Right cardiac atrium (tissue), 5 donors: ENCODE measurements at places on chromosomes 3 and 15.
A peak's percentile ranks its signal among the peaks of the same experiment; 100 is the strongest.

GRCh38 chr3:186281176-186281575, 80.9 kb downstream of the DGKG start:
- no peak for DNase-seq

DNA sequence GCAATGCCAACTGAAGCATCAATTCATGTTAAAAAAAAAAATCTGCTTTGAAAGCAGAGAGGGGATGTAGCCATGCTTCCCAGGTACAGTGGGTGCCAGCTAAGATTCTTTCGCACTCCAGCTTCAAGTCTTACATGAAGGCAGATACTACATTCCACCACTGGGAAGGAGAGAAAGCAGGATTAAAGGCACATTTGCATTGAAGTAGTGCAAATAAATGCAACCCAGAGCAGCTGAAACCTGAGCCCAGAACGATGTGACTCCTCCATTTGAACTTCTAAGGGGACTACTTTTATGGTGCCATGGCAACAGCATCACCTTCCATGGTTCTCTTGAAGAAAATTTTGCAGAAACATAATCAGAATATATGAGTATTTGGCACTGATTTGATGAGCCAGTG, 19.1 kb upstream of the GJD2 start:
- no peak for DNase-seq

GRCh38 chr3:10822708-10823515, 6.9 kb downstream of the SLC6A11 start:
- DNase-seq, result no peak

GRCh38 chr3:123755085-123755484, 129.0 kb downstream of the MYLK start:
- no peak for DNase-seq

DNA sequence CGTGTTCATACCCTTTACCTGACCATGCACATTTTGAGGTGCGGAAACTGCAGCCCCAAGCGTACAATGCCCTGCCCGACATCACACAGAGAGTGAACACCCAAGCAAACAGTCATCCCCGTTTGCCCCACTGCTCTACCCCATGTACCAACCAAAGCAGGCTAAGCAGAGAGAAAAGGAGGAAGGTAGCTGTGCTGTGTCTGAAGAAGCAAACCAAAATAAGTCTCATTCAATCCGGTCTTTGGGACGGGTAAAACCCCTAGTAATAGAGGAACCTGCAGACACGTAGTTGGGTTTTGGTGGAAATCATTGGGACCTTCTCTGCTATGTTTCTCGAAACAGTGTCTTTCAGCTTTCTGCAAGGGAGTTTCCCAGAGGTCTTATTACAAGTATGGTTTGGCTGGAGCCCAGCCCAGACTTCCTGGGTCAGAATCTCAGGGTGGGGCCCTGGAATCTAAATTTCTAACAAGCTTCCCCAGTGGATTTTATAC, 164.6 kb upstream of the HES1 start:
- no peak for DNase-seq

DNA sequence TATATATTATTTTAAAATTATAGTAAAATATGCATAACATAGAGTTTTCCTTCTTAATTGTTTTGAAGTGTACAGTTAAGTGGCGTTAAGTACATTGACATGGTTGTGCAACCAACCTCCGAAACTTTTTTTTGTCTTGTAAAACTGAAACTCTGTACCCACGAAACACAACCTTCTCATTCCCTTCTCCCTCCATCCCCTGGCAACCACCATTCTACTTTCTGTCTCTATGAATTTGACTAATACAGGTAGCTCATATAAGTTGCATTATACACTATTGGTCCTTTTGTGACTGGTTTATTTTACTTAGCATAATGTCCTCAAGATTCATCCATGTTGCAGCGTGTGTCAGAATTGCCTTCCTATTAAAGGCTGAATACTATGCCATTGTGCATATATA, 179.4 kb downstream of the SATB1 start:
- DNase-seq, result no peak

DNA sequence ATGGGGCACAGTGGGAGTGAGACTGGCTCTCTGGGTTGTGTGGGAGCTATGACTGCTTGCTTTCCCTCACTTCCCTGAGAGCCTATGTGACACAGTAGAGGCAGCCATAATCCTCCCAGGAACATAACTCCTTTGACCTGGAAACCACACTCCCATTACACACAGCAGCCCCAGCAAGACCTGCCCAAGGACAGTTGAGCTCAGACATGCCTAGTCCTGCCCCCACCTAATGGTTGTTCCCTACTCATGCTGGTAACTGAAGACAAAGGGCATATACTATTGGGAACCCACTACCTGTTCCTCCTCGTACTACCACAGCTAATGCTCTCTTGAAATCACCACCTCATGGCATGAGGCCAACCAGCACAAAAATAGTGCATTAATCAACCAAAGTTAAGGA, 550.4 kb upstream of the ARPP21 start:
- no peak for DNase-seq

DNA sequence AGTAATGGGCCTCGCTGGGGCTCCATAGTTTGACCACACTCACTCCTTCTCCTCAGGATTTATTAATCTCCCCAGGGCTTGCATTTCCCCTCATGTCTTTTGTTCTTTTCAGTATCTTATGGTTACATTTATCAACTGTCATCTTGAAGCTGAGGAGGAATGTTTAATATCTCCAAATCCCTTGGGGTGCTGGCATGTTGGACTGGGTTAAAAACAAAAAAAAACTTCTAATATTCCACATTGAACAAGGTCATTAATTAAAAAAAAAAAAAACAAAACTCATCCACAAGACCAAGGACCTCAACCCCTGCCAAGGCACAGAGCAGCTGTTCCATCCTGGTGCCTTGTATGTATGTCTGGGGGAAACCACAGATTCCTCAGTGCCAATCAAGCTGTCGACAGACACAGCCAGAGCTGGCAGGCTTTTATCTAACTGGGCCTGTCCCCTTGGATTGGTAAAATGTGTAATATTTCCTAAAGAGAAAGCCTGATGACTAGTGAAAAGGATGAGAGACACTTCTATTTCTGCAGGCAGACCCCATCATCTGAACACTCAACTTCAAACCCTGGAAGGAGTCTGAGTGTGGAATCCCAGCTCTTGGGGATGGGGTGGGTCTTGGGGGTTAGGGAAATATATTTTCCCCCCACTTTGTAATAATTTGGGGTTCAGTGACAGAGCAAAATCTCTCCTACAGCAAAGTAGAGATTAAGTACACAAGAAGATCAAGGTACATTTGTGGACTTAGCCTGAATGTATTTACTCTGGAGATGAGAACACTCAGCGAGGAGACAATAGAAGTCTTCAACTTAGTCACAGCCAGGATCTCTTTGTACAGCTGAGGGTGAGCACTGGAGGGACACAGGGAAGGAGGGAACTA, 69.1 kb downstream of the TTC23 start:
- DNase-seq, result no peak

- no peak for DNase-seq
These were observed 275.0 kb downstream of the ZBTB20 start for GRCh38 chr3:114872050-114872449.

GRCh38 chr3:121998030-121998580, 23.9 kb downstream of the ILDR1 start:
- no peak for DNase-seq

DNA sequence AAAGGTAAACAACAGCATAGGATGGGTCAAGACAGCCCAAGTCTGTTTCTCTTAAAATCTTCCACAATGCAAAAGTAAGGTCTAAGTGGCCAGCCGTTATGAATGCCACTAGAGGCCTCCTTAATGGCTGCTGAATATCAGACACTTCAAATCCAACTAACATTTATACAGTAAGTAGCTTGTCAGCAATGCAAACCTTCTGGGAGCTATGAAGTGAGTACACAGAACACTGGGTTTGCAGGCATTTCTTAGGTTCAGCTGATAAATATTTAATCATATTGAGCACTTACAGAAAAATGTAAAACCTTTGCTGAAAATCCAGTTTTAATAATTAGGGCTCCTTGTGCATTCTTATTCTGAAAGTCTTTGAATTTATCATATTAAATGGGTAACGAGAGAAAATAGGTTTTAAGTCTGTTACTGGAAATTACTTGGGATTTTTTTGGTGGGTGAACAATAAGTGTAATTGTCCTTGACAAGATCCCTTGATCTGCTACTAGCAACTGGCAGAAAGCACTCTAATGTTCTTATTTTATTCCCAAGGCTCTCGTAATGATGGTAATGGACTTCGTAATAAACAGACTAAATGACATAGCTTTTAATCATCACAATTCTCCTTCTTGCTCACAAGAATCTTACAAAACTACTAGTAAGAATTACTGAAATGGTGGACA, 141.7 kb upstream of the GPR149 start:
- DNase-seq, result no peak

DNA sequence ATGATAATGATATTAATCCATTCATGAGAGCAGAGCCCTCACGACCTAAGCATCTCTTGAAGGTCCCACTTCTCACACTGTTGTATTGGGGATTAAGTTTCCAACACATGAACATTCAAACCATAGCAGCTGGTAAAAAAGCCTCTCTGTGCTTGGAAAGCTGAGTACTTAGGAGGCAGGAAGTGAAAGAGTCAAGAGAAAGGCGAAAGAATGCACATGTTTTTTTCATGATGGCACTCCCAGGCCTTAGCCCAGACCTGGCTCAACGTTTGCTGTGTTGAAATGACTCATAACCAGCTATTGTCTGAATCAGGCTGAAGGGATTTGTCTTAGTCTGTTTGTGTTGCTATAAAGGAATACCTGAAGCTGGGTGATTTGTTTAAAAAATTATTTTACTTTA, 84.4 kb upstream of the RGMA start:
- DNase-seq, result no peak

DNA sequence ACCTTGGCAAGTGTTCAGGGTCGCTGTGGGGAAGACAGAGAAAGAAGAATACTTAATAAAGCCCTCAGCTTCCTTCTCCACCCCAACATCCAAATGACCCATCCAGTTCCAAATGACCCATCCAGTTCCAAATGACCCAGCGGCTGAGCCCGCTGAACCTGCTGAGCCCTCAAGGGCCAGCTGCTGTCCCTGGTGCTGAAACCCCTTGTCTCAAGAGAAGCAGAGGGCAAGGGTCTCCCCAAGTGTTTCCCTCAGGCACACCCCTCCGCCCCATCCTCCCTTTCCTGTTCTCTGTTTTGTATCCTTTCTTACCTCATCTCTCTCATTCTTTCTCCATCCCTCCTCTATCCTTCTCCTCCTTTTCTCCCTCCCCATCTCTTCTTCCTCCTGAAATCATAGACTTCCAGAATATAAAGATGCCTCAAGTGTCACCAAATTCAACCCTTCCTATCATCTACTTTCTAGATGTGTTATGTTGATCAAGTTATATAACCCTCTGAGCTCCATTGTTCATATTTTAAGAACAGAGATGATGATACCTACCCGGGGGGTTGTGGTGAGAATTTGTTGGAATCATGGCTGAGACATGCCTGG, 29.0 kb downstream of the CCDC33 start:
- peak; percentile 71 for DNase-seq

- no peak for DNase-seq
These were observed 108.8 kb upstream of the RAD18 start for GRCh38 chr3:9071936-9072666.

DNA sequence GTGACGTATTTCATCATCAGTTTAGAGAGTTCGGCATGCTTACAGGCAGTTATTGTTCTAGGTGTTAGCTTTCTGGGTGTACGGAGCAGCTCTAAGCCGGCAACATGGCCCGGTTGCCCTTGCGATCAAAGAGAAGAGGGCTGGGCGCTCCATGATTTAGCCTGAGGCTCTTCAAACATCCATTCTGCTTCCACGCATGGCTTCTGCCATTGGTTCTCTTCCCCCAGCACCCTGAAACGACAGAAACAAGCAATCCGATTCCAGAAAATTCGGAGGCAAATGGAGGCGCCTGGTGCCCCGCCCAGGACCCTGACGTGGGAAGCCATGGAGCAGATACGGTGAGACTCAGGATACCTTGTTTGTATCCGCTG, 574 bp downstream of the NGRN start:
- DNase-seq, result peak; percentile 71
